ENCODE measurements at places on chromosomes 5 and 9.

- DNase-seq, result no peak
Measured at GRCh38 chr5:160382346-160382745, 11.9 kb upstream of the C1QTNF2 start.

DNA sequence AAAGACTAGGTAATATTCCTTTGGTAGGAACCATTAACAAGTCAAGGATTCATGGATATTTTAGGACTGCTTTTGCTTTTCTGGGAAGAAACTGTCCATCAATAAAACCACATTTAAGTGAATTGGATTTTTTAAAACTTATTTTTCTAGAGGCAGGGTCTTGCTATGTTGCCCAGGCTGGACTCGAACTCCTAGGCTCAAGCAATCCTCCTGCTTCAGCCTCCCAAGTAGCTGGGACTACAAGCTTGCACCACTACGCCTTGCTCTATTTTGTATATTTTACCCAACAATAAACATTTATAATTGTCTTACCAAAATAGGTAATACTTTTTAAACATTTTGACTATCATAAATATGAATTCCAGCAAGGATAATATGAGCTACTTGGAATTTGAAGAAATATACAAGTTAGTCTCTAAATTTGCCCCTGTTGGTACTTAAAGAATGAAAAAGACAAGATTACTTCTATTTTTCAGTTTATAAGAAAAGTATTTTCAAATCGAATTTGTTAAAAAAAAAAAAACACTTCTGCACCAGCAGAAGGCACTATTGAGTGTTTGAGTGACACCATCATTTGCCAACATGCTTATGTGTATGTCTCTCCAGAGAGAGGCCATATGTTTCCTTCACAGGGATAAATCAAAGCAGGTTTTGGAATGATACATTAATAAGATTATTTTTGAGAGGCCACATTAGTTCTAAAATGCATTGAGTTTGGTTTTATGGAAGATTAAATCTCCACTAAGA is 60.0 kb upstream of the CARTPT start:
- no peak for DNase-seq

- no peak for DNase-seq
Measured at GRCh38 chr9:91705386-91705785, 244.6 kb downstream of the ROR2 start.

DNA sequence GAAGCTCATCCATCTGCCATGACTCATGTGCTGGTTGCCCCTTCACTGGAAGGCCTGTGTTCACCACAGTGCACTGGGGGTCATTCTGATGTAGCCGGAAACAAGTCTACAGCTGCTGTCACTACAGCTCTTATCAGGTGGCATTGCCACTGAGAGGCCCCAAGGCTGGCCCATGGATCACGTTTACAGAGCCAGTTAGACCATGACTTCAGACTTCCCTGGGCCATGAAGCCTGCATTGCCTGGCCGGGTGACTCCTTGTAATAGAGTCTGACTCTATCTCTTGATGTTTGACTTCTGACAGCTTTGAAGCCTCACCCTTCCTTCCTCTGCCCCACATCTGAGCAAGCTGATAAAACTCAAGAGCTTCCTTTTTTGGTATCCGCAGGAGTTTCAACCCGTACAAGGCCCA is 473.5 kb upstream of the DAP start:
- DNase-seq, result peak; percentile 11

DNA sequence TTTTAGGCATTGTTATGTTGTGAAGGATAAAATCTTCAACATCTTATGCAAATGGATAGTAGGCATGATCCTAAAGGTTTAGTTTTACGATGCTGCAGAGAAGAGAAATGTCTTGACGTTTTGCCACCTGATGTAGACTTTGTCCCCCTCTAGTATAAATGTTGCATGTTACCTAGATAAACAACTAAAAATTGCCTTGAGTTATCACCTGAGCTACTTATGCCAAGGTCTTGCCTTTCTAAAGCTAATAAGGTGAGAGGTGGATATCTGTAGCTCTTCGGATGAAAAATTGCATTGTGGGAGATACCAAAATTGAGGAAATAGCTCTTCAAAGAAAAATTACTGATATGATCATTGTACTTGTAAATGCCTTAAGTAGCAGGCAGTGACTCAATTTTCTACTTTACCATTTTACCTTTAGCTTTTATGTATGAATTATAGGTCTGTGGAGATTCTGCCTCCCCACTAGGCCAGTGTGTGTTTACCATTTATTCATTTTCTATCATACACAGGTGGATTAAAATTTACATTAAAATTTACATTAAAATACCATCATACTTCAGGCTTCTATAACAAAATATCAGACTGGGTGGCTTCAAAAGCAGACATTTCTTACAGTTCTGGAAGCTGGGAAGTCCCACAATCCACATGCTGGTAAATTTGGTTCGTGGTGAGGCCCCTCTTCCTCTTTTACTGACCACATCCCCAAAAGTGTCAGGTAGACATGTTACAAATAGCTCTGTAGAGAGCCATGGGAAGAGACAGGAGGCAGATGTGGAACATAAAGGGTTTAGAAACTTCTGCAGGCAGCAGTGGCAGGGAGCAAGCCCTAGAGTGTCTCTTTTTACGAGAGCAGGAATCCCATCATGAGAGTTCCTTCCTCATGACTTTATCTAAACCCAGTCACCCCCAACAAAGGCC is 100.7 kb upstream of the ERBIN start:
- DNase-seq, result no peak

- no peak for DNase-seq
Measured at GRCh38 chr5:132762246-132763000, 14.6 kb downstream of the SEPTIN8 start.

GRCh38 chr5:168691891-168692290 is 112.7 kb upstream of the PANK3 start:
- no peak for DNase-seq

DNA sequence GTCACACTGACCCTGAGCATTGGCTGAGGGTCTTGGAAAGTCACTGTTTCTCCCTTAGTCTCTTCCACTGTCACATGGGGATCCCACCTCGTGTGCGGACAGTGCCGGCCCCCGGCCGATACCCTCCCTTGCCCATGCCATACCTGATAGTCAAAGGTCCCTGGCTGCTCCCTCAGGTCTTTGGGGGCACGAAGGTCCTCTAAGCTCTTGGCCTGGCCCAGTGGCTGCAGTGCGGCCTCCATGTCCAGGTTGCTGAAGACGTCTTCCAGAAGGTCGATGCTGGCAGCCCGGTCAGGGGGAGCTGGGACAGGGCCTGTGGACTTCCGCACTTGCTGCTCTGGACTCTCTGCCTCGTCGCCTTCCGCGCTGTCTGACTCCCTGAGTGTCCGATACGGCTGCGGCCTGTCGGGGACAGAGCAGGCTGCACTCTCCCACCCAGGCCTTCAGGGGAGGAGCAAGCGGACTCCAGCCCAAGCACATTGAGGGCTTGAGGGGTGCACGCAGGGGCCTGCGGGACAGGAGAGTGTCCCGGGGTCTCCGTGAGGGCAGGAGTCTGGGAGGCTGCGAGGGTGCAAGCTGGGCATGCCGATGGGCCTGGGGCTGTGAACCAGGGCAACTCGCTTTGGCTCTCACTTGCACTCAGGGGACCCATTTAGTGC is 27.6 kb downstream of the CRB2 start:
- DNase-seq, result no peak

GRCh38 chr5:33984671-33985124 is at the start of gene SLC45A2:
Gene SLC45A2, minus strand, starts transcription at chr5:33984693. Its CDS starts 110 bp downstream, at chr5:33984583.
- DNase-seq, result no peak

DNA sequence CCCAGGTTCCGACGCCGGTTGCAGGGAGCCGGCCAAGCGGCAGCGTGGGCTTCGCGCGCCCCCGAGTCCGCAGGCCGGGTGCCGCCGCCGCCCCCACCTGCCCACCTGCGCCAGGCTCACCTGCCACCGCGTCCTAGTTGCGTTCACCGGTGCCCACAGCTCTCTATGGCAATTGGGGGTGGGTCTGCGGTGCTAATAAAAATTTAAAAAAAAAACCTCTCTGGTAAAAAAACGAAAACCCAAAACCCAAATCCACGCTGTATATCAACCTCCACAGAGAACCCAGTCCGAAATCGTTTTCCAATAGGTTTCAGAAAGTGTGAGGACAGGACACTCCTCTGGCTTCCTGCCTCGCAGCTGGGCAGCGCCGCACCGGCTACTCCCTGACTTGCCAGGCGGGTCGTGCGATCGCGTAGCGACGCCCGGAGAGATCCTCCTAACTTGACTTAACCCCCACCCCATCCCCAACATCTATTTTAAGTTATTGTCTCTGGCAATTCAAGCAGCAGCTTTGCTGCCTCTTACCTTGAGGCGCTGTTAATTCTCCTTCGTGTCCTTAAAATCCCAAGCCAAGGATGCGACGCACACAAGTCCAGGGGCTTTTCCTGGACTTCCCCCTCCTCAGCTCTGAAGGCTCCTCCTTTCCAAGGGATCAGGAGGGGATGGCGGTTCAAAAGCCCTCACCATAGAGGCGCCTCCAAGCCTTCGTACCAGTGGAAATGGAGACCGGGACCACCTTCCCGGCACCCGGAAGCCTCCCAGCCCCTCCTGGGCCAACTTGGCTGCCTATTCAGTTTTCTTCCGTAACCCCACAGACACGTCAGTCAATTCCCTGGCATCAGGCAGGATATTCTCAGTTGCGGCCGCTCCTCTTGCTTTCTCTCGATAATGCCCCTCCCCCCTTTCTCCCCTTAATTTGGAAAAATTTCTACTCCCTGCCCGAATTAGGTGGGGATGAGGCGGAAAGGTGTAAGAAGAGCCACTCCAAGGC is 1639.4 kb upstream of the C9orf72 start:
- DNase-seq, result no peak

- DNase-seq, result no peak
Measured at GRCh38 chr5:134245101-134245604, 19.3 kb upstream of the PPP2CA start.

DNA sequence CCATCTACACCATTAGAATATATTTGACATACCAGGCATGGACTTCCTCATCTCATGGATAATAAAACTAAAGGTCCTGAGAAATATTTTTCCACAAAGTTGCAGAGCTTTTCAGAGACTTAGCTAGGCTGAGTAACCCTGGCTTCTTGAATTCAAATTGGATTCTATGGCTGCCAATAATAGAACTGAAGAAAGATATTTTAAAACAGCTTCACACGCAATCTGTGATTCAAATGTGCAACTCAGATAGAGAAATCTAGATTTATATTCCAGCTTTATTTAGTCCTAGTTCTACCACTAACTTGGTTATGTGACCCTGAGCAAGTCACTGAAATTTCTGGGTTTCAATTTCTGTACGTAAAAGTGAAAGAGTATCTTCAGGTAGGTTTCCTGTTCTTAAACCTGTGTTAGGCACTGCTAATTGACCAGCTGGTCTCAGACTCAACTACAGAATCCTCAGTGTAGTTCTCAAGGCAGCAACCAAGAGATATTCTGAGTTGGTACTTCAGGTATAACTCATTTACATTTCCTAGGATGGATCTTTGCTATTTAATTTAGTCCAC is 235.3 kb downstream of the GABRB2 start:
- no peak for DNase-seq

DNA sequence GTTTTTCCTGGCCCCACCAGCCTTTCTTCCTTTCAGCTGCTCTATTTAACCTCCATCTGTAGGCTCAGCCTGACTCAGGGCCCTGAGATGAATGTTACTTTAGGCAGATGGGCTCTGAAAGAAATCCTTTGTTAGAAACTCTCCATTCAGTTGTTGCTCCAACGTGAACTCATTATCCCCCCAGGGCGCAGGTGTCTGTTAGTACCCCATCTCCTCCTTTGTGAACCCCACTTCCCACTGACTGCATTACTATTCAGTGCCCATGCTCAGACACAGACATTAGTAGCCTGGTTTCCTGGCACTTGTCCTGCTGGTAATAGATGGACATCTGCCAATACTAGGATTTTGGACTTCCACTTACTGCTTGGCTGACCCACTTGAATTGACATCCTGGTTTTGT is 1271.6 kb downstream of the PTPRD start:
- DNase-seq, result no peak

DNA sequence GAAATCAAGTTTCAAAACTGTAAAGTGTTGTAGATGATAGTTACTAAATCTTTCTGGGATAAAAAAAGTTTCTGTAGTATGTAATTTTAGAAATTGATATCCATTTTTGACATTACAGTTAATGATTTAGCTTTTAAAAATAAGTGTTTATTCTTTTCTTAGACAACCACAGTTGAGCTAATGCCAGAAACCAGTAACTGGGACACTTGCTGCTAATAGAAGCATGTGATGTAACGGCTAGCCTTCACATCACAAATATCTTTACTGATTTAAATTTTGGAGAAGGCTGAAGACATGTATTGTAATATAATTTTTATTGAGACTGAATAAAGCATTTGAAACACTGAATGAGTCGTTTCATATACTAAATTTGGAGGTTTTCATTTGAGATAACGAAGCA is 18.8 kb downstream of the CSNK1G3 start:
- no peak for DNase-seq

Measured in CD8-positive, alpha-beta T cell (primary cell).